ENCODE measurements at places on chromosomes 1 and 21.

GRCh38 chr21:18803624-18804023, 400.0 kb upstream of the TMPRSS15 start:
- no peak for DNase-seq

- DNase-seq, result no peak
Measured at GRCh38 chr1:208535511-208535910, 291.3 kb upstream of the PLXNA2 start.

GRCh38 chr1:24857507-24858133, 72.5 kb downstream of the RUNX3 start:
- no peak for DNase-seq

- DNase-seq, result no peak
Measured at GRCh38 chr1:4017636-4018365, 117.7 kb upstream of the C1orf174 start.

DNA sequence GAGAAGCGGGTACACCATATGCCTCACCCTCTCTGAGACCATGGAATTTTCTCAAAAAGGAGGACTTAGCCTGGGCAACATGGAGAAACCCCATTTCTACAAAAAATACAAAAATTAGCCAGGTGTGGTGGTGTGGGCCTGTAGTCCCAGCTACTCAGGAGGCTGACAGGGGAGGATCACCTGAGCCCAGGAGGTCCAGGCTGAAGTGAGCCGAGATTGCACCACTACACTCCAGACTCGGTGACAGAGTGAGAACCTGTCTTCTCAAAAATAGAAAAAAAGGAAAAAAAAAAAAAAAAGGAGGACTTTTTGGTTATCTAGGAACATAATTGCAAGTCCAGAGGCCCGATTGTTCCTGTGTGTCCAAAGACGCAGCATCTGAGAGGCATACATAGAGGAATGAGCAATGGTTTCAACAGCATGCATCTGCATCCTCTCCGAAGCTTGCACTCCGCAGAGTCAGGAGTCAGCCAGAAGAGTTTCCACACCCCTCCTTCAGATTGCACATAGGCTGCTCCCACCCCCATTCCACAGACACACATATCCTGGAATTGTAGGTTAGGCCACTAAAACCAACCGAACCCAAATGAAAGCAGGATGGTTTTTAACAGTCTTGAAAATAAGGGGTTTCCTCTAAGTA, 2.5 kb upstream of the TBX15 start:
- DNase-seq, result no peak

- DNase-seq, result no peak
Measured at GRCh38 chr21:42848932-42849758, 30.2 kb downstream of the WDR4 start.
